ENCODE measurements at places on chromosomes 4 and X.

GRCh38 chrX:141839856-141840255, 1.7 kb downstream of the MAGEC3 start:
- DNase-seq = no peak

- DNase-seq = no peak
Measured at GRCh38 chrX:150680974-150681373, 12.2 kb upstream of the MTMR1 start.

GRCh38 chr4:41175794-41176193, 38.5 kb downstream of the APBB2 start:
- no peak for DNase-seq

DNA sequence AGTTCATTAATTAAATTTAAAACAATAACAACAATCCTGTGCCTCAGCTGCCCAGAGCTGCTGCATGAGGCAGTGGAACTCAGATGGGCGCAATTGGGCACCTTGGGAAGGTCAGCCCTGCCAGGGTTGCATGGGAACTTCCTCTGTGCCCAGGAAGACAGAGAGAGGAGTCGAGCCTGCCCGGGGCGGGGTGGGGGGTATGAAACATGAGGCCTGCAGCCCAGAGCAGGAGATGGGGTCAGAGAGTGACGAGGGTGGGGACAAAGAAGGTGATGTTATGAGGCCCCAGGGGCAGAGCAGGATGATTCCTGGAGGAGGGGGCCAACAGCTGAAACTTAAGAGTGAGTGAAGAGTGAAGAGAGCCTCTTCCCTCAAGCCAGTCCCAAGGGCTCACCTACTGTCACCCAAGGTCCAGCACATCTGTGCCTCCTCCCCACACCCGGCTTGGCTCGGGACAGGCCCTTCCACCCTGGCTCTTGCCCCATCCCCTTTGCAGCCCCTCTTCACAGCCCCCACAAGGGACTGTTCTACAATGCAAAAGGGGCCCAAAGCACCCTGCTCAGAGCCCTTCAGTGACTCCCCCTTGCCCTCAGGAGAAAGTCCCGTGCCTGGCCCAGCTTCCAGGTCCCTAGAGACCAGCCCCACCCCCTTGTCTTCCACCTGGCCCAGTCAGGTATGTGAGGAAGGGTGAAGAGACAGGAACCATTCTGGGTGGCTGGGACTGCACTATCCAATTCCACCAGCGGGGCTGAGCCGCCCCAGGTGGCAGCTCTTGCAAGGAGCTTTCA, 31.4 kb downstream of the HMX1 start:
- no peak for DNase-seq

Data from NCI-H774 (cell line).